Left renal pelvis (tissue), 4 donors: ENCODE measurements at places on chromosomes 7 and 10. TPM values are rescaled to one million over a fixed set of nuclear protein-coding genes. Genes with fewer than 3 reads are reported as not detected.

DNA sequence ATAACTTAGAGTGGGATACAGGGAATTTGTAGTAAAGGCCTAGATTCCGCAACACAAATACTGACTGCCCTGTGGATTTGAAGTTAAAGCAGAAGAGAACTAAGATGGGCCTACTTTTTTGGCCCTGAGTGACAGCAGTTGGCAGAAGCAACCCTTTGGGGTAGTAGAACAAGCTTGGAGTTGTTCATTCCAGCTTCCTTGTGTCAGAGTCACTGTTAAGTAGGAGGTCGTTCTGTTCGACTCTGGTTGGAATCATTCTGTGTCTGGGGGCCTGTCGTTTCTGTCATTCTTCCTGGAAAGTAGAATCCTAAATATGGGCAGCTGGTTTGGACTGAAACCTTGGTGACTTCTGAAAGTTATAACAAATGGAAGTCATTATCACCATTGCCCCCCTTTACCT lies 865.9 kb downstream of the LRMDA start:
- no peak for DNase-seq

Gene TMEM273
- 2.9 TPM for polyA plus RNA-seq

Gene WEE2
- 0.46 TPM for polyA plus RNA-seq

Gene SVOPL
- 3.1 TPM for polyA plus RNA-seq

Gene UCN3
- 1.5 TPM for polyA plus RNA-seq

GRCh38 chr7:73715648-73716317 lies 3.7 kb downstream of the STX1A start:
- no peak for DNase-seq

- no peak for DNase-seq
Observed at GRCh38 chr10:14925268-14925667, 28.6 kb downstream of the DCLRE1C start.

DNA sequence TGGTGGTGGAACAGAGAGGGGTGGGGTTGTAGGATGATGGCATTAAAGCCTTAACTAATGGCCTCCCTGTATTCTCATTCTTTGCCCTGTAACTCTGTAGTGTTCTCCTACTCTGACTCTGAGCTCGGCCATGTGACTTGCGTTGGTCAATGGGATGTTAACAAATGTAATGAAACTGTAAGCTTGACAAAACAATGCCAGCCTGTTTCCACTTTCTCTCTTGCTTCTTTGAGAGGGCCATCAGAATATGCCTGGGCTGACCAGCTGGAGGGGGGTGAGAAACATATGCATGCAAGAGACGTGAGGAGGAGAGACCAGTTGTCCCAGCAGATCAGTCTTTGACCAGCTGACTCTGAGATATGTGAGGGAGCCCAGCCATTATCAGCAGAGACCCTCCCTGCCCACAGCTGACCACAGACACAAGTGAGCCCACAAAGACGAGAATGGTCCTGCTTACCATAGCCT lies 100.6 kb downstream of the ICA1 start:
- DNase-seq, result no peak

Gene SLC26A3
- 0.17 TPM for polyA plus RNA-seq

GRCh38 chr10:124296121-124296812 lies 122.5 kb downstream of the OAT start:
- DNase-seq, result no peak

- DNase-seq, result no peak
Observed at GRCh38 chr7:157936976-157937375, 600.2 kb downstream of the DNAJB6 start.

GRCh38 chr7:70926666-70927065 lies 205.3 kb upstream of the GALNT17 start:
- DNase-seq, result peak; percentile 27

DNA sequence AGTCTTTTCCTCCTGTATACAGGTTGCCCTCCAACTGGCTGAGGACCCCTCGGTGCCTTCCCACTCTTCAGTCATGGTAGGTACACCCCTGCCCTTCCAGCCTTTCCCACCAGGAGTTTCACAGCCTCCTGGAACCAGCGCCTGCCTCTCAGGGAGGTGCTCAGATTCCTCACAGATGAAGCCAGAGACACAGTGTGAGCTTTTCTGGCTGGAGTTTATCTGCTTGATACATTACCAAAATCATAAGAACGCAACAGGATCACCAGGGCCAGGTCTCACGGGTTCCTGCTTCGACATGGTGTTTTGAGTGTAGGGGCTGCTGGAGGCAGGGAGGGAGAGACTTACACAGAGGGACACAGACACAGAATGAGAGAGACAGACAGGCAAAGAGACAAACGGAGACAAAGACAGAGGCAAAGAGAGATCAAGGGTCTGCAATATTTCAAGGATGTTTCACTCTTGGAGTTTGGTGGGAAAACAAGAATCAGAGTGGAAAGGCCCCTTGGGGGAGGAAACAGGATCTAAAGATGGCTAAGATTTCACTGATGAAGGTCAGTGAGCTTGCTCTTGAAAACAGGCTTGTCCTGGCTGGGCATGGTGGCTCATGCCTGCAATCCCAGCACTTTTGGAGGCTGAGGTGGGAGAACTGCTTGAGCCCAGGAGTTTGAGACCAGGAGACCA lies 6.5 kb upstream of the INMT start:
- DNase-seq, result no peak

Gene NPSR1
- polyA plus RNA-seq, result not detected

Gene RSPH10B
- polyA plus RNA-seq, result 0.22 TPM

Gene NPFFR1
- polyA plus RNA-seq, result 0.12 TPM

Gene ASB10
- not detected for polyA plus RNA-seq

DNA sequence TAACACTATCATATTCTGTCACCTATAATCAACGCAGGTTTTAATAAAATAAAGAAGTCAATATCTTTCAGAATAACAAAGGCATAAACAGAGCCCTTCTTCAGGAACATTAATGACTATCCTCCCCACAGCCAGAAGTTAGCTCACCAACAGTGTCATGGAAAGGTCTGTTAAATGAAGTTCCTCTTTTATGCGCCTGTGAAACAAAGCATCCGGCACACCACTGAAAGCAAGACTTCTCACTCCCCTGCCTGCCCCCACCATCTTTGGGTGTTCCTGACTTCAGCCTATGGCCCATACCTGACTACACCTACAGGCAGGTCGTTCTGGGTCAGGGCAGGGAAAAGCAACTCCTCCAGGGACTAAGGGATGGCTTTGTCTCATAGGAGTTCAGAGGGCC lies 205.4 kb downstream of the FANK1 start:
- no peak for DNase-seq

DNA sequence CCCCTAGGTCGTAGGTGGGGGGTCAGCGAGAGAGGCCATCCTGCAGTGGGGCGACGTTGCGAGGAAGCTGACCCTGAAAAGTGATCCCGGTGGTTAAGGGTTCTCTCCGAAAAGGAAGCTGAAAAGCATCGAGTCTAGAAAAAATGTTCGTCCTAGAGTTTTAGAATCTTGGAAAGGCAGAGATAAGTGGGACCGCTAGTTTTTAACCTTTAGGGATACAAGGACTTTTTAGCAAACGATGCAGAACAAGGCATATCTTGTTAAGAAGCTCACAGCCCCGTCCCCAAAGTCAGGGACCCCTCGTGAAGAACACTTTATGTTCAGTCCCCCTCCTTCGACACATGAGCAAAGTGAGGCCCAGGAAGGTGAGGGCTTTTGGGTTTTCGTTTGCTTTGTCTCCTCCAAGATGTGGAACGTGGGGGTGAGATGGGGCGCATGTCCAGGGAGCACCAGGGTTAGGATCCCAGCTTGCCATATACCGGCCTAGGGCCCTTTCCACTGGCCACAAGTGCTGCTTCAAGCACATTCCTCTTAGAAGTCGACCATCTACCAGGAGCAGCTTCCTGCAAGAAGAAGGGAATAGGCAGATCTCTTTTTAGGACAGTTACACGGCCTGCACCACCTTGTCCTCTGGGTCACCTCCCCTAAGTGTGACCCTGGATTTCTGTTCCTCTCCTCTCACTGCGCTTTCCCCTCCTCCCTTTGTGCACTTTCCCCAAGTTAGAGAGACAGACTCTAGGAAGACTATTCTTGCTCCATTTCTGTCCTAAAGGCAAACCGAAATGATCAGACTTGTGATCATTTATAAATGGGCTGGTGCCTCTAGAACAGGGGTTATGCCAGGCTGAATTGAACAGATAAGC lies 969 bp downstream of the SLC35G1 start:
- DNase-seq, result no peak

GRCh38 chr10:30412901-30413300 lies 21.1 kb upstream of the MAP3K8 start:
- no peak for DNase-seq

GRCh38 chr10:97411406-97411805 lies 10.3 kb upstream of the RRP12 start:
- no peak for DNase-seq

GRCh38 chr7:2904202-2904601 lies 60.1 kb upstream of the GNA12 start:
- no peak for DNase-seq

DNA sequence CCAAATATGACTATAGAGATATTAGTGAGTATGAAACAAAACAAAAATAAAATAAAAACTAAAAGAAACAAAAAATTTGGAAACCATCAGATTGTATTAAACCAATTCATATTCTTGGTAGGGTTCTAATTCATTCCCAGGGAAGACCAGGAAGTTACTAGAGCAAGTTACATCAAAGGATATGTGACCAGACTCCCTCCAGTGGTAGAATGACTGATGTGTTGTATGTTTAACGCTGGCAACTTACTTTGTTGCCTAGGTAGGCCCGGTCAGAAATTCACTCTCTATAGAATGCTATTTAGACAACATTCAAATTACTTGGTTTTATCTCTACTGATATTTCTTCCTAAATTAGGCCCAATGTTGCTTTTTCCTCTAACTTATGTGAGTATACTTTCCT lies 5.2 kb downstream of the PHYHIPL start:
- no peak for DNase-seq

GRCh38 chr7:47888371-47889265 lies 59.6 kb downstream of the PKD1L1 start:
- no peak for DNase-seq

Gene ZFAND2A
- 19.7 TPM for polyA plus RNA-seq

Gene AQP1
- polyA plus RNA-seq, result 120 TPM

GRCh38 chr7:148397551-148397950 lies 193.0 kb upstream of the C7orf33 start:
- DNase-seq, result no peak

- DNase-seq, result no peak
Observed at GRCh38 chr10:817371-817770, 114.1 kb downstream of the LARP4B start.
